Tibial nerve (tissue), 4 donors: ENCODE measurements at places on chromosomes 4 and X. TPM values are rescaled to one million over a fixed set of nuclear protein-coding genes. Genes with fewer than 3 reads are reported as not detected.

OTC gene
- total RNA-seq, result 3.3 TPM

RHOXF1 gene
- total RNA-seq, result not detected

- no peak for DNase-seq
Measured at GRCh38 chr4:150145946-150146340, 67.7 kb downstream of the DCLK2 start.

- no peak for DNase-seq
Measured at GRCh38 chr4:101347267-101347556, at the start of gene PPP3CA. Gene PPP3CA, minus strand, starts transcription at chr4:101347526.

FHIP1A gene
- 9.8 TPM for total RNA-seq

GRCh38 chrX:129980540-129981199 is 1.8 kb upstream of the BCORL1 start:
- peak; percentile 23 for DNase-seq

OSTC gene
- total RNA-seq, result 50.7 TPM

FRAS1 gene
- total RNA-seq, result 6.6 TPM
